CD4-positive, alpha-beta T cell treated with Interleukin-1 beta for 1 hour (primary cell): ENCODE measurements at places on chromosomes 6 and 20.

- no peak for DNase-seq
These were observed 211.1 kb downstream of the ANKRD60 start for GRCh38 chr20:58017231-58017969.

DNA sequence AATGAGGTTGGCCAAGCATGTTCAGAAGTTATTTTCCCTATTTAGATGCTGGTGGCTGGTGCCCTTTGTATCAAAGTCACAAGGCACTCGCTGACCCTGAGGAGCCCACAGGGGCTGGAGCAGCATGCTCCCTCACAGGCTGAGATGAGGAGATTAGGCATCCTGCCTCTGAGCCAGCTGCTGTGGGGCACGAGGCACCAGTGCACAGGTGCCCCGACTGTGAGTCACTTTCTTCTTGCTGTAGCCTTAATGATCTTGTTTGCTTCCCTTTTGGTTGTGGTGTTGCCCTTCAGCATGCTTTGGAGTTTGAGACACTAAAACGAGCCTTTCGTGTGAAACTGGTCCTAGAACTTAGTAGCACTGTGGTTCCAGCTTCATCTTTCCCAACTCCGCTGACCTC lies 4.3 kb downstream of the PSMG4 start:
- DNase-seq: no peak

- DNase-seq: no peak
These were observed 931 bp downstream of the UFL1 start for GRCh38 chr6:96522465-96523009.

DNA sequence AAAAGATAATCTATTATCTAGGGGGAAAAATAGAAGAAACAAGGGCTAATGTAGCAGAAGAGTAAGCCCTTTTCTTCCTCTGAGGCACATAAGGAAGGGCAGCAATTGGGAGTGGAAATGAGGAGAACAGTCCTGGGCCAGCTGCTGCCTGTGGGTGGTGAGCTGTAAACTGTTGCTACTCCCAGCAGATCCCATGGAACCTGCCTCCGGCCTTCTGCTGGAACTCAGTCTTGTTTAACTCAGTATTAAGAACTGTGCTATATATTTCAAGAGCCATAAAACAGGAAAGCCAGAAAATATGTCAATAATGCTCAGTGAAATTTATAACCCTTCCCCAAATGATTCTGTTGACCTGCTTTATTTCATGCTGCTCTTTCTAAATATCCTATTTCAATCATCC lies 464.2 kb downstream of the COL12A1 start:
- DNase-seq: no peak

DNA sequence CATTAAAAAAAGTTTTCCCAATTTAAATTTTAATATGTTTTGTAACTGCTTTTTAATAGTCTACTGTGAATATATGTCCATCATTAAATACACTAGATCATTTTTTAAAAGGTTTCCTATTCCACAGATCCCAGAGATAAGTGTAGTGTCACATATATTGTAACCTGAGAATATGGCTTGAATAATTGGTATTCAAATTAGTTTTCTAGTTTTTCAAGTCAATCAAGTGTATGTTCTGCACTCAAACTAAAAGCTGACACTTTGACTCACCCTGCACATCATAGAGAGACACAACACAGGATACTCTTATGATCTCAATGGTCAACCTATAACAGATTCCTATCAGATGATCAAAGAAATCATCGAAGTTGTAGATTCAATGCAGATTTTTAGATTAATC lies 49.1 kb downstream of the ZHX3 start:
- no peak for DNase-seq

- no peak for DNase-seq
These were observed 17.5 kb upstream of the LOC128125822 start for GRCh38 chr6:63554782-63555181.

- DNase-seq: peak; percentile 90
These were observed 60.0 kb downstream of the TRIM27 start for GRCh38 chr6:28863604-28864325.

- no peak for DNase-seq
These were observed 34.4 kb downstream of the NR2E1 start for GRCh38 chr6:108200186-108200585.
